ENCODE measurements at places on chromosomes 5 and 9.

DNA sequence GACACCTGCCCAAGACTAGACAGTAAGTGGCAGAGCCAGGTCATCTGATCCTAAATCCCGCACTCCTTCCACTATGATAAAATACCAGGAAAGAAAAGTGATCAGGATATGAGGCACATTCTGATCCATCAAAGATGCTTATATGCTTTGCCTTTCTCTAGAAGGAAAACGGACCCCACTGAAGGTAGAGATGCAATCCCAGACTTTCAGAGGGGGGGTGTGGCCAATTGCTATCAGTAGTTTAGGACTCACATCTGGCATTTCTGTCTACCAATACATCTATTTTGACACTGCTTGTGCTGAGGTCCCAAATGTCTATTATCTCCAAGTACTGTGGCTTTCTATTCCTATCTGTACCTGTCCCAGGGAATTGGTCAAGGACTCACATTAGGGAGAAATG is 1.7 kb downstream of the TRIM52 start:
- DNase-seq = no peak

DNA sequence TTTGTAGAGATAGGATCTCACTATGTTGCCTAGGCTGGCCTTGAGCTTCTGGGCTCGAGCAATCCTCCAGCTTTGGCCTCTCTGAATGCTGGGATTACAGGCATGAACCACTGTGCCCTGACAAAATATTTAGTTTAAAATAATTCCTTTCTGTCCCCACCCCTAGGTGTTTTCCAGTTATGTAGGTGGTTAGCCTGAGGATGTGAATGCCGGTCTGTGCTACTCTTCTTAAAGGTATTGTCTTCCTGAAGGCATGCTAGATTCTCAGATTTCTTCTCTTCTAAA is 56.7 kb upstream of the BASP1 start:
- DNase-seq = no peak

DNA sequence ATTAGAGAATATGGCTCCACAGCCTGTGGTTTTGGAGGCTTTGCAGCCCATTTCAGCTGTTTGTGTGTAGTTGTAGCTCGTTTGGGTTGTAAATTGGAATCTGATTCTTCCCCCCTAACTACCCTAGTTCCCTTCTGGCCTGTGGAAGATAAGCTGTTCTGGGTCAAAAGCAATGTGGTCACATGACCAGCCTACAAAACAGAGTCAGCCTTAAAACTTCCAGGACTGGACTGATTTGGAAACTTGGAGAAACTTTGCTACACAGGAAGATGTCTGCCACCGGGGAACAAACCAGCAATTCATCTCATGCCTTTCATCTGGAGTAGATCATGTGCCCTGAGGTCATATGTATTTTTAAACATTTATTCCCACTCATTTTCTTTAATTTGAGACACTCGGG is 83.8 kb downstream of the DAPK1 start:
- no peak for DNase-seq

GRCh38 chr9:9950813-9951212 is 662.0 kb downstream of the PTPRD start:
- DNase-seq = no peak

- no peak for DNase-seq
Measured at GRCh38 chr9:102428305-102428704, 566.8 kb upstream of the CYLC2 start.

DNA sequence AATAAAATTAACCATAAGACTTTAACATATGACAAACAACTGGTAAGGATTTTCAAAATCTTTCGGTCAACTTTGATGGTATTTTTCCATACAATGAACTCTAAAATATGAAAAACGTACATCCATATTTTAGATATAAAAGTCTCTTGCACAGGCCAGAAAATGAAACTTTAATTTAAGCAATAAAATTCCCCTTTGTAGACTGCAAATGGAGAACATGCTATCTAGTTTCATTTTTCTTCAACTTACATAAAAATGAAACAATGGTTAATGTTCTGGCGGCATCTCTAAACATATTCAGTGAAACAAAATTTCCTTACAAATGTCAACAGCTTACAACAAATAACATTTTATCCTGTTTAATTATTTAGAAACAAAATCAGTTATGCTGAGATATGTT is 84.0 kb downstream of the USP20 start:
- no peak for DNase-seq

DNA sequence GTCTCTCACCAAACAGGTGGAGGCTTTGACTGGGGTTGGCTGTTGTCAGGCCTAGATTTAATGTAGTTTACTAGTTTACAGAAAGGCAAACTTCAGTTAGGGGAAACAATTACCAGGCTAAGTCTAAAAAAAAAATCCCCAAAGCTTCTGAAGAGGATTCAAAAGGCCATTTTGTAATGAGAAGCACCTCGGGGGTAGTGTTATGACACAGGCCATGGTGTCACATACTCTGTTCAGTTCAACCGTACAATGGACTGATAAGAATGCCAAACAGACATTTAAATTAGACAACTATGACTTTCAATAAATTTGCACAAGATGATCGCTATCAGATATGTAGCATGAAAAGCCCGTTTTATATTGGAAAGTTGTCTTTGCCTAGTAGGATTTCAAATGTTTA is 120.1 kb upstream of the PCA3 start:
- no peak for DNase-seq

GRCh38 chr9:78609450-78609849 is 312.5 kb downstream of the PSAT1 start:
- no peak for DNase-seq

GRCh38 chr5:98031926-98032325 is 741.5 kb upstream of the RGMB start:
- no peak for DNase-seq

GRCh38 chr5:59037453-59037852 is 454.6 kb downstream of the RAB3C start:
- DNase-seq = no peak

GRCh38 chr5:39604491-39604890 is 179.7 kb upstream of the DAB2 start:
- DNase-seq = no peak

DNA sequence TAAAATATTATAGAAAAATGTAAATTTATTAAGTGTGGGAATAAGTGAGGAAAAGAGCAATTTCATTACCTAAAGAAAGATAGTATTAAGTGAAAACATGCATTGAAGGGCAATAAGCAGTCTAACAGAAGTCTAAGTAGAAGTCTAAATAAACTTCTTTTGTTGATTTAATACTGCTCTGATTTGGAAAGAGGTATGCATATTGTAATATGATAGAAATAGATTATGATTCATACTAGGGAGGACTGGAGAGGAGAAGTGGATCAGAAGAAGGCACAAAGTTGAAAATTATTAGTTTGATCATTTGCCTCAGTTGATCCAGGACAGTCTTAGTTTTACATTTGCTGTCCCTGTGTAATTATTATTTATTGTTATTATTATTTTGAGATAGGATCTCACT is 6.6 kb upstream of the ERBIN start:
- no peak for DNase-seq

- no peak for DNase-seq
Measured at GRCh38 chr5:148909040-148909439, 82.6 kb downstream of the ADRB2 start.

DNA sequence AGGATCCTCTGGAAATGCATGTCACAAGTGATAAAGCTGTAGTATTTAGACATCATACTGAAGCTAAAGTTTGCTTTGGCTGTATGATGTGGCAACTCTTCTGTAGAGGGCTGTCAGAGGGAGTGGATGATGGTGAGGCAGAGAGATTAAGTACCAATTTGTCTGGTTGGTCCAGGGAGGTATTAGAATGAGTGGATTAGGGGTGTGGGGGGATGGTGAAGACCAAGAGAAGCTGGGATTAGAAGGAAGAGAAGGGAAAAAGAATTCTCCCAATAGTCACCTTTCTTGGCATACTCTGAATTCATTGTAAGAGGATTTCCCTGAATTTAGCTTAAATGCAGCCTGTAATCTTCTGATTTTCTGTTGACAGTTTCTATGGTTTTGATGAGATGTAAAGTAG is 3.6 kb downstream of the PCDHAC2 start:
- DNase-seq = no peak

GRCh38 chr5:160023007-160023907 is 14.3 kb downstream of the TTC1 start:
- no peak for DNase-seq

DNA sequence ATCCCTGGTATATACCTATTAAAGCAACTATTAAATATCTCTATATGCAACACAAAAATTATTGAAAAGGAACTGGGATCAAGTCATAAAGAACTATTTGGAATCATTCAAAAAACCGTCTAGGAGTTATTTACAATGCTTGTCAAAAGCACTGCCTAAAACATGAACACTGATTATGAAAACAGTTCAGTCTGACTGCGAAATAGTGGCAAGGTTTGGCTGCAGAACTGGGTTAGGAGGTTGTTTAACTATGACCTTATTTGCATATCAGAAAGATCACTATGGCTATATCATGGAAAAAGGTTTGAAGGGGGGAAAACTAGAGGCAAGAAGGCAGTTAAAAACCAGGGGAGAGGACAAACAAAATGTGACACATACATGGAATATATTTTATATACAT is 12.0 kb downstream of the FBXW2 start:
- no peak for DNase-seq

- no peak for DNase-seq
Measured at GRCh38 chr9:72407114-72407513, 42.1 kb upstream of the ZFAND5 start.

DNA sequence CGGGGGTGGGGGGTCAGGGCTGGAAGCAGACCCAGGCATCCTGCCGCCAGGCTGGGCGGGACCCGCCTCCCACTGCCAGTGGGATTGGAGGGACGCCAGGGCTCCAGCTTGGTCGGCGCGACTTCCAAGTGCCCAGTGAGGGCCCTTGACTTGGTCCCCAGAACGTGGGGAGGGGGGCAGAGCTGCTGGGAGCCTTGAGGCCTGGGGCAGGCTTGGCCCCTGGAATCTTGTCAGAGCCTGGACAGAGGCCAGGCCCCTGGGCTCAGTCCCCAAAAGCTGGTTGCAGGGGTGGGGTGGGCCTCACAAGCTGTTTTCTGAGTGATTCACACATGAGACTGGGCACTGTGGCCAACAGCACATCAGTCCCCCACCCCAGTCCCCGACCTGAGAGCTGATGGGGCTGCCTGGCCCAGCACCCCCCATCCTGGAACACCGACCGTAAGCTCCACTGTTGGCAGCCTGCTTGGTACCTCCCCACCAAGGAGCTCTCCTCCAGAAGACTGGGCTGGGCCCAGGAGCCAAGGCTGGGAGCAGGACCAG is 526 bp downstream of the CLIC3 start:
- DNase-seq = no peak

GRCh38 chr5:1413611-1414241 is 31.5 kb downstream of the SLC6A3 start:
- DNase-seq = no peak

GRCh38 chr5:51521583-51521982 is 138.3 kb downstream of the ISL1 start:
- no peak for DNase-seq

DNA sequence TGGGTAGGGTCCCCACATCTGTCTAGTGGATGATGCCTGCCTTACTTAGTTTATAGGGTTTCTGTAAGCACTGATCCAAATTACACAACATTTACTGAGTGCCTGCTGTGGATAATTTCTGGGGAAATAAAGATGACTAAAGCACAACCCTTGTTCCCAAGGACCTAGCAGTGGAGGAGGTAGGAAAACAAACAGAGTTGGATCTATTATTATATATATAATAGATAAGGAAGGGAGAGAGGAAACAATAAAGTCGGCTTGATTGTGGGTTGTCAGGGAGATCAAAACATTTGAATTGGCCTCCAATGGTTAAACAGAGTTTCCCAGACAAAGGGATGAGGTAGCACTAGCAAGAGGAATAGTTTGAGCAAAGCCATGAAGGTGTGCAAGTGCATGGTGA is 14.0 kb downstream of the IL33 start:
- DNase-seq = no peak

- DNase-seq = no peak
Measured at GRCh38 chr5:36073595-36074216, 7.0 kb upstream of the UGT3A2 start.

DNA sequence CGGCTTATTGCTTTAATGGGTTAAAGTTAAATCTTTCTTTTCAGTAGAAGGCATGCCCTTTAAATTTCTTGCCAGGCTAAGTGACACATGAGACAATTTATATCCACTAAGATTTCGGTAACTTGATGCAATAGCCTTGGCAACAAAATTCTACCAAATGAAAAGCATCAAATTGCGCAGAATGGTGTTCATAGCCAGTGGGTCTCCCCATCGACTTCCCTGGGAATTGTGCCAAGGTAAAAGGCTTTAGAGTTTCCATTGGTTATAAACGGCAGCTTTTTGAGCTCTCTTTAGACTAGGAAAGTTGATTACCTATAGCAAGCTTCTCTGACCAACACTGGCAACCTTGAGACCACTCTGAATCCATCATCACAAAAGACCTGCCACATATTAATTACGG is 358.4 kb downstream of the ARRDC3 start:
- no peak for DNase-seq

- no peak for DNase-seq
Measured at GRCh38 chr5:147996379-147996778, 67.4 kb upstream of the SPINK5 start.

- no peak for DNase-seq
Measured at GRCh38 chr9:109894921-109895758, 115.1 kb downstream of the PALM2AKAP2 start.

DNA sequence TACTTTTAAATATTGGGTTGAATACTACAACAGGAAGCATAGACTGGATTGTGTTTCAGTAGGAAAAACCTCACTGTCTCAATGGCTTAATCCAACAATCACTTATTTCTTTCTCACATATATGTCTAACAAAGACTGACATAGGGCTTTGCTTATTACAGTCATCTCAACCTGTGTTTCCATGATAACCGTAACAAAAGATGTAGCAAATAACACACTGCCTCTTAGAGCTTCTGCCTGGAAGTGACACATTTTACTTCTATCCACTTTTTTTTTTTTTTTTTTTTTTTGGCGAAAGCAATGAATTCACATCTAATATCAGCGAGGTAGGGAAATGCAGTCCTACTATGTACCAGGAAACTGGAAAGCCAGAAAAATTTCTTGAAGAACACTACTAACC is 204.9 kb upstream of the CDKN2B start:
- DNase-seq = no peak

GRCh38 chr9:78468231-78468630 is 171.3 kb downstream of the PSAT1 start:
- DNase-seq = no peak
